Central memory CD4-positive, alpha-beta T cell (primary cell): ENCODE measurements at places on chromosomes 7 and 10.

DNA sequence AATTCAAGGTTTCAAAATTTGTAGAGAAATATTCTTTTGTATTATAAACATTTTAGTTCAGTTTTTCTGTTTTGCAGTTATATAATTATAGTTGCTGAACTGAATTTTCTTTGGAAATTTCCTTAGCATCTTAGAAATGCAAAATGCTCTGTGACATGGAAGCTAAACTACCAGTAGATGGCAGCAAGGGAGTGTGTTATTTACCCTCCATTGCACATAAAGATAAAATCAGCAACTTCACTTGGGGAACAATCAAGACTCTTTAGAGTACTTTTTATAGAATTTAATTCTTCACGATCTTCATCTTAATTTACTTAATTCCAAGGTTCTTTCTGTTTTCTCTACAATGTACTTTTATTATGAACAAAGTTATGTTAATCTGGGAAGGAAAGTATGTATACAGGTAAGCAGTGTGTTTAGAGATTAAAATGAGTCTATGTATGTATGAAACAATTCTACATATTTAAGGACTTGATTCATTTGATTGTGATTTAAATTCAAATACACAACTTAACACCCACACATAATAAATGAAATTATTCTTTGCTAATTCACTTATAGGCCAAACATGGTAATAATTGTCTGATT is 404.2 kb downstream of the THSD7A start:
- no peak for DNase-seq

DNA sequence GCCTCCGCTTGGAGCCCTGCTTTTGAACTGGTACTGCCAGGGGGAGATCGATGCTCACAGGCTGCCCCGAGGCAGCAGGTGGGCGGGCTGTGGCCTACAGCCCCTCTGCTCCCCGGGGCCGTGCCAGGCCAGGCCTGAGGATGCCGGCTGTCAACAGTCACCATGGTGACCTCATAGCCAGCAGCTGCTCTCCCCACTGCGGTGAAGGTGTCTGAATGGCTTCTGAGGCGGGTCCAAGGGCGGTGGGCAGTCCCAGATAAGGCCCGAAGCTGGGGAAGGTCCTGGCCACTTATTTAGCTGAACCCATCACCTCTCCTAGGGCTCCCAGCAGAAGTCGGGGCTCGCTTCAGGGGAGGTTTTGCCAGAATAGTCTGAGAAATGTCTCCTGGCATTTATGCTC is 179.3 kb downstream of the ARHGAP12 start:
- DNase-seq, result no peak

- peak; percentile 41 for DNase-seq
Observed at GRCh38 chr7:97104719-97105238, 12.7 kb upstream of the SDHAF3 start.

DNA sequence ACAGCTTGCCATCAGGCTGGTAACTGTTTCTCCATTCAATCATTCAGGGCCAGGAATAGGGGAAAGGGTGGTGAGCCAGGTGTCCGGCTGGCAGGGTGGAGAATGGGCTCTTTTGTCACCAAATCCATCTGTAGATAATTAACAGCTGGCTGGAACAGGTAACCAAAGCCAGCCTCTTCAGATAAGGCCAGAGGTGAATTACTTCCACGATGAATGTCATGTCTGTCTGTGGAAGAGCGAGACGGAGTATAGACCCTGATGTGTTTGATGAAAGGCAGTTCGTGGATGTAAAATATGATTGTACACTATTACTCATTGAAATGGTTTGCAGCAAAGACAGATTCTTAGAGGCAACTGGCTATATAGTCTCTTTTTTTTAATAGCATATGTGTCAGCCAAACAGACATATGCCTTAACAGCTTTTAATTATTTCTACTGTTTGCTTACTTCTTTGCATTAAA is 149.8 kb downstream of the KLF6 start:
- DNase-seq, result no peak

DNA sequence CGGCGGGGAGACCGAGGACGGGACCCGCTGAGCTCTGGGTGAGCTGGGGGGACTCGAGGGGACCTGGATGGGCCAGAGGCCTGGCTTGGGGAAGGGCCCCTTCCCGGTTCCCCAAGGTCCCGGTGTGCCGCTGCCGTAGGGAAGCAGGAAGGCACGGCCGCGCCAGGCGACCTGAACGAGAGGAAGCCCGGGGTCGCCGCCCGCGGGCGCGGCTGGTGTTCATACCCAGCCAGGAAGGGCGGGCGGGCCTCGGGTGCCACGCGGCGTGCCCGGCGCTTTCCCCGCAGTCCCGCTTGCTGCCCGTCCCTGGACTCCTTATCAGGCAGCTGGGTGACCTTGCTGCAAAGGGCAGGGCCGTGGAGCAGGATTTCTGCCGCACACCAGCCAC is 38.0 kb downstream of the ZNF777 start:
- DNase-seq, result no peak

DNA sequence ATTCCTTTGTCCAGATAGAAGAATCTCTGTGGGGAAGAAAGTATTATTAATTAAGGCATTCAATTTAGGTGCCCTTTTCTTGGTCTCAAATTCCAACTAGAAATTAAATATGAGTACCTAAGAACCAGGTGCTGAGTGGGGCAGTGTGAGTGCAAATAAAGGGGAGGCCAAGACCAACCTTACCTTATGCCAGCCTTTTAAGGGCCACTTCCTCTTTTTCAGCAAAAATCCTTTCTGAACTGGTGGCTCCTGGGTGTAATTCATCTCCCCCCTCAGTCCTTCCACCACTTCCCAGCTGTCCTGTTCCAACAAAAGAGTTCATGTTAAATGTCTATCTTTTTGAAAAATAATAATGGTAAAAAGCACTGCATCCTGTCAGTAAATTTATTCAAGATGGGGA is 108.2 kb downstream of the OSBPL3 start:
- no peak for DNase-seq

DNA sequence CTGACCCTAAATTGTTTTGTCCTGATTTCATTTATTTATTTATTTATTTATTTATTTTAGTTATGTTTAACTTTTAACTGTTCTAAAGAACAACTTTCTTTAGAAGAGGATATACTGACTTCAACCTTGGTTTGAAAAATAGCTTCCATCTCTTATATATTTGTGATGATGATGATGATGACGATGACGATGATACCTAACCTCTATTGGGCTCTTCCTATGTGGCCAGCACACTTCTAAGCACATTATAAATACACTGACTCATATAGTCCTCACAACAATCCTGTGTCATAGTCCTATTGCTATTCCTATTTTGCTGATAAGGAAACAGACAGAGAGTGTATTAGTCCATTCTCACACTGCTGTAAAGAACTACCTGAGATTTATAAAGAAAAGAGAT is 162.9 kb upstream of the KIAA1217 start:
- no peak for DNase-seq

DNA sequence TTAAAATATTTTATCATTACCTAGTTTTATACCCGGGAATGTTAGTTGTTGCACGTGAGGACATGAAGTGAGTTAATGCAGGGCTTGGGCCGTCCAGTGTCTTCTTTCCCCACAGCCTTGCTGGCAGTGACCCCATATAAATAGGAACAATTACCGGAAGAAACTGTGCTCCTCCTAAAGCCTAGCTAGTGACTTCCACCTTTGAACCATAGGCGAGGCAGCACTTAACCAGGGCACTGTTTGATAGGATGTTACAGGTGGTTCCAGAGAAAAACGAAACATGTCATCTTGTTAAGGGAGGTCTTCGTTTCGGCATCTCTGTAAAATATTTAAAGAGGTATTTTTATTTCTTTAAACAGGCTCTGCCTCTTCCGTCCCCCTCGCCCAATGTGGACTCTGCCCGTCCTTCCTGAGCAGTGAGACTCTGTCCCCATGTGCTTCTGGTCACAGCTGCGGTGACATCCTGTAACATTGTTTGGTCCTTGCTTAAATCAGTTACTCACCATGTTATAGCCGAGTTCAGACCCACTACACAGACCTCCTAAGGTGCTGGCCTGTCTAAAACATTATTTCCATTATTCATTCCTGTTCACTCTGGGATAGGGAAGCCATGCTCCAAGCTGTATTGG is 145.6 kb downstream of the MGMT start:
- no peak for DNase-seq

GRCh38 chr10:71290806-71291527 is 28.1 kb upstream of the SLC29A3 start:
- DNase-seq, result no peak

DNA sequence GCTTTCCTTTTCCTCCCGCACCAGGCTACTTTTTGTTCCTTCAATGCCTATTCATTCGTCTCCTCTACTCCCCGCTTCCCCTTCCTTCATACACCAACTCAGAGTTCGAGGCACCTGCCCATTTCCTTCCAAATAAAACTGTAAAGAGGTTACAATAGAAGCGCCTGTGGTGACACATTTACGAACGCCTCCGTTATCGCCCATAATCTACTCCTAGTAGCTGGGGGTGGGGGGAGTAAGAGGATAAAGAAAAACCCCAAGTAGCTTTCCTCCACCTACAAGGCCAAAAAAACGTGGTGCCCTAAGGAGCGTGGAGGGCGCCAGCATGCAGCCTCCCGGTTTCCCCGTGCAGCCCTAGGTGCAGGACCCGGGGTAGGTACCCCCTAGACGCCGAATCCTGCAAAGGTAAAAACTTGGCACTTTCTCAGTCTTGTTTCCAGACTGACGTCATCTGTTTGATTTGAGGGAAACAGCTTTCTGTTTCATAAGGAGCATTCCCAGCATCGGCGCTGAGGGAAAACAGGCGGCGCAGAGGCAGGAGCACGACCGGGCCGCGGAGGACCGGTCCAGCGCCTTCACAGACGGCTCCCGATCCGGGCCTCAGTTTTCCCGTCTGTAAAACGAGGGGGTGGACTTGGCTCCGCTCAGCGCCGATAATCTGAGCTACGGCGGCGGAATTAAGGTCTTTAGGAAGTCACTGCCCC is 922 bp downstream of the PPA1 start:
- DNase-seq, result peak; percentile 49

DNA sequence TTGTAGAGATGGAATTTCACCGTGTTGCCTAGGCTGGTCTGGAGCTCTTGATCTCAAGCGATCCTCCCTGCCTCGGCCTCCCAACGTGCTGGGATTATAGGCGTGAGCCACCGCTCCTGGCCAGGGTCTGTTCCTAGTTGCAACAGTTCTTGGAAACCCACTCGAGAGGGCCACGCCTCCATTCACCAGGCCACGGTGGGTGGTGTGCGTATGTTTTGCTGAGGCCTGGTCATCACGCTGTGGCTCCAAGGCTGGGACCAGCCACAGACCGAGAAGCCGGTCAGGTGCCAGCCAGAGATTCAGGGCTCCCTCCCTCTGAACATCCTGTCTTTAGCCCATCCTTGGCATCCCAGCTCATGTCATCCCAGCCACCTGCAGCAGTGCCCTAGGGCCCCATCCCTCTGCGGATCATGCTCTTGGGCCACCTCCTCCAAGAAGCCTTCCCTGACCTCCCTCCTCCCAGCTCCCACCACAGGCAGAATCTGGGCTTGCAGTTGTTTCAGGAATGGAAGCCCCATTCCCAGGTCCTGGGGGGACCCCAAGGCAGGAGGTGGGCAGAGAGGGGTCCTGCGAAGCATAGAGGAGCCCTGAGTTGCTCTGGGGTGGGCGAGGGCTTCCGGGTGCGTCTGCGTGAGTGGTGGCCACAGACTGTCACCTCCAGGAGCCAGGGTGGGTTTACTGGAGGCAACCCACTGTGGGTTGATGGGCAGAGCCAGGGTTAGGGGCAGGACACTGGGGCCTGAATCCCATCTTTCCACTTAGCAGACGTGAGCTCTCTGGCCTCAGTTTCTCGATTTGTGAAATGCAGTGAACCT is 5.2 kb downstream of the LAT2 start:
- no peak for DNase-seq

- no peak for DNase-seq
Observed at GRCh38 chr7:46616636-46617035, 695.6 kb upstream of the IGFBP3 start.

GRCh38 chr10:49175587-49176309 is 12.4 kb downstream of the TMEM273 start:
- DNase-seq, result no peak

- no peak for DNase-seq
Observed at GRCh38 chr7:90693939-90694338, 97.8 kb downstream of the CDK14 start.

GRCh38 chr10:86329093-86329710 is 37.4 kb downstream of the GRID1 start:
- no peak for DNase-seq

DNA sequence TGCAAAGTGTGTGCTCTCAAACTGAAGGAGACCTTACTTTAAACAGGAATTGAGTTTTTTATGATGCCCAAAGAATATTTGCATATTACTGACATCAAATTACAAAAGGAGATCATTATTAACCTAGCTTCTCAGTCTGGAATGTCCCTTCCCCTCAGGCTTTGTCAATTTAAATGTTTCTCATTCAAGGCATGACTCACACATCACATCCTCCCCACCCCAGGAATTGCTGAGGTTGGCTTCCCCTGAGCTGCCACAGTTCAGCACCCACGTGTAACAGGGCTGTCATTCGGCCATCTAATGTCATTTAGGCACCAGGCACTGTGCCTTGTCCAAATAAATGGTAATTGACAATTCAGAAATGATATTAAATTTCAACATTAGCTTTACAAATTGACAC is 305.9 kb upstream of the MGMT start:
- DNase-seq, result no peak

DNA sequence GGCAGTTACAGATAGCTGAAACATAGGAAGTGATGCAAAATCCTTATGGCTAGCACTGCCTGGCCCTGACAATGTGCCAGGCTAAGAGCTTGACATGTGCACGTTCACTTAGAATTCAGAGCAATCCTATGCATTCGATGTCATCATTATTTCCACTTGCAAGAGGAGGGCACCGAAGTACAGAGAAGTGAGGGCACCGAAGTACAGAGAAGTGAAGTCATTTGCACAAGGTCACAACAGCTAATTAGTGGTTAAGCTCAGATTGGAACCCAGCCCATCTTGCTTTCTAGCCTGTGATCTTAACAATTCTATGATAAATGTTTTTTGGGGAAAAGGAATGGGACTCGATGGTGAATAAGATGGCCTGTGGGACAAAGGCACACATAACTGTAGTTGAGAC is 73.4 kb downstream of the ARHGAP22 start:
- no peak for DNase-seq

DNA sequence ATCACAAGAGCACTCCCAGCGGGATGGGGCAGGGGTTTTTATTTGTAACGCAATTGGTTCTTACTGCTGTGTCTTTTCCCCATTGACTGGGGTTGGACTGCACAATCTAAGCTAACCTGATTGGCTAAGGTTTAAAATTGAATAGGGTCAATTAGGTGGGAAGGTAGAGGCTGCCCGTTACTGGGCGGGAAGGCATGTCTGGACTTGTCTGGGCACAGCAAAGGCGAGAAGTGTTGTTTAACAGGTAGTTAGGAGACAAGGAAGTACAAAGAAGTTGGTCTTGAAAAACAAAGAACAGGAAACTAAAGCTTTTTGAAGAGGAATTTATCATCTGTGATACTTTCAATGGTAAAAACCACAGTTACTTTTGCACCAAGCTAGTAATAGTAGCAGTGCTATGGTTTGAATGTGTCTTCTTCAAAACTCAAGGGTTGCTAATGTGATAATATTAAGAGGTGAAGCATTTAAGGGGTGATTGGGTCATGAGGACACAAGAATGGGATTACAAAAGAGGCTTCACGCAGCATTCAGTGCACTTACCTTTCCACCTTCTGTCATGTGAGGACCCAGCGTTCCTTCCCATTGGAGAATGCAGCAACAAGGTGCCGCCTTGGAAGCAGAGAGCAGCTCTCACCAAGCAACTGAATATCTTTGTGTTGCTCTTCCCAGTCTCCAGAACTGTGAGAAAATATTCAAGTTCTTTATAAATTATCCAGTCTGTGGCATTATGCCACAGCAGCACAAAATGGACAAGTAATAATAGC is 875.5 kb upstream of the SORCS1 start:
- DNase-seq, result no peak
